ENCODE measurements at places on chromosomes 6 and 20.

DNA sequence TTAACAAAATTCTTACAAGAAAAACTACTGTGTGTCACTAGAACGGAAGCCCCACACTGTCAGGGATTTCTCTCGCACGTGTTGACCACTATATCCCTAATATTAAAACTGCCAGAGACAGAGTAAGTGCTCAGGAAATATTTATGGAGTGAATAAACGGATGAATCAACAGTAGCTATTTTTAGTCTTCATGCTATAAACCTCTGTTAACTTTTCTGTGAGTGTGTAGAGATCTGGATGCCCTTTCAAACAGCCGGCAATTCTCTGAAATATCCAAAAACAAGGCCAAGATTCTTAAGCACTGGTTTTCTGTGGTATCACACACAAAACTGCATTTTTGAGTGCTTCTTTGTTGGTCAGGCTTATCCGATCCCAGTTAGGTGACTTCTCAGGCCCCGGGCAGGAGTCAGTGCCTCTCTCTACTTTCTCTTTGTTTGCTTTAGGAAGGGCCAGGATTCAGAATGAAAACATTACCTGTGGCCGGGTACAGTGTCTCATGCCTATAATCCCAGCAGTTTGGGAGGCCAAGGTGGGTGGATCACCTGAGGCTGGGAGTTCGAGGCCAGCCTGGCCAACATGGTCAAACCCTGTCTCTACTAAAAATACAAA is 15.7 kb downstream of the ATP9A start:
- no peak for DNase-seq

- no peak for DNase-seq
Observed at GRCh38 chr20:13262302-13262650, 41.2 kb downstream of the ISM1 start.

DNA sequence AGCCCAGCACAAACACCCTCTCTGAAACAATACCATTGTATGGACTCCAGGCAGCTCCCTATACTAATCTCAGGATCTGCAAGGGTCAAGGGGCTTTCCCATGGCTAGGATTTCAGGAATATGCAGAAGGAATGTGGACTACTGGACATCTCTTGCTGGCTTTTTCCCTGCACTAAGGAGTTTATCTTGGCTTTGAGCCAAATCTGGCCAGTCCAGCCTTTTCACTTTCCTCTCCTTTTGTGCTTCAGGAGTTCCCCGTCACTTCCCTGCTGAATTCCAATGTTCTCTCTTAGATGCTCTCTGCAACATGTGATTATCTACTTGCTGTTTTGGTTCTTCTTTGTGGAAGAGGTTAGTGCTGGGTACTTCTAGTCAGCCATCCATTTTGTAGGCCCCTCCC is 568.2 kb downstream of the HDGFL1 start:
- DNase-seq: no peak

DNA sequence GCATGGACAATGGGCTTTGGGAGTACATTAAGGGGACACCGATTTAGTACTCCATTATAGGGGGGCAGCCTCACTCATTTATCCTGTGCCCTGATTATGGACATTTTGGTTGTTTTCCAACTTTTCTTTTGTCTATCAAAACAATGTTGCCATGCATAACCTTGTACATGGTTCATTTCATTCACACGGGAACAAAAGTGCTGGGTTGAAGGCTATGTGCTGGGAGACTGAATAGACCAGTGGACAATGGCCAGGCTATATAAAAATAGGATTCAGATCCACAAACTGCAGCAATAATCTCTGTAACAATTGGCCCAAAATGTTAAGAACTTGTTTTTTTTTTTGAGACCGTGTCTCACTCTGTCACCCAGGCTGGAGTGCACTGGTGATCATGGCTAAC is 100.7 kb upstream of the GMDS start:
- DNase-seq: no peak

DNA sequence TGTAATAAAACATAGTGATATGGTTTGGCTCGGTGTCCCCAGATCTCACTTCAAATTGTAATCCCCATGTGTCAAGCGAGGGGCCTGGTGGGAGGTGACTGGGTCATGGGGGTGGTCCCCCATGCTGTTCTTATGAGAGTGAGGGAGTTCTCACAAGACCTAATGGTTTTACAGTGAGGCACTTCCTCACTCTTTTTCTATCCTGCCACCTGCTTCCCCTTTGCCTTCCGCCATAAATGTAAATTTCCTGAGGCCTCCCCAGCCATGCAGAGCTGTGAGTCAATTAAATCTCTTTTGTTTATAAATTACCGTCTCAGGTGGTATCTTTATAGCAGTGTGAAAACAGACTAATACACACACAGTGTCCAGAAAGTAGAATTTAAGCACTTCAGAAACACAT is 78.5 kb downstream of the REPS1 start:
- no peak for DNase-seq

Measured in lower leg skin (tissue), 4 donors.